M059J (cell line): ENCODE measurements at places on chromosomes 1 and 21. TPM values are rescaled to one million over a fixed set of nuclear protein-coding genes. Genes with fewer than 3 reads are reported as not detected.

BCL2L15 gene
- not detected in 2 replicates for total RNA-seq

GLUL gene
- total RNA-seq: 336 and 390 TPM in 2 replicates

DNA sequence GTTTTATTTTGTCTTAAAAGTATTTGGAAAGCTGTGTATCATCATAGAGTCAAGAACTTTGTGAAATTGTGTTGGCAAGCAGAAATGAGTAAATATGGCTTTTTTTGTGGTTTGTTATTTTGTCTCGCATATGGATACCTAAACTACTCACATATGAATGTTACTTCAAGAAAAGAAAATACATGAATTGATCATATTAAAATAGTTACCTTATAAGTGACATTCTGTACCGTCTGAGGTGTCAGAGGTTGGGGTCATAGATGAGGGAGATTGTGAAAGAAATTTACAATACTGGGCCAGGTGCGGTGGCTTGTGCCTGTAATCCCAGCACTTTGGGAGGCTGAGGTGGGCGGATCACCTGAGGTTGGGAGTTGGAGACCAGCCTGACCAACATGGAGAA, 31.3 kb upstream of the AXDND1 start:
- DNase-seq: no peak

DNA sequence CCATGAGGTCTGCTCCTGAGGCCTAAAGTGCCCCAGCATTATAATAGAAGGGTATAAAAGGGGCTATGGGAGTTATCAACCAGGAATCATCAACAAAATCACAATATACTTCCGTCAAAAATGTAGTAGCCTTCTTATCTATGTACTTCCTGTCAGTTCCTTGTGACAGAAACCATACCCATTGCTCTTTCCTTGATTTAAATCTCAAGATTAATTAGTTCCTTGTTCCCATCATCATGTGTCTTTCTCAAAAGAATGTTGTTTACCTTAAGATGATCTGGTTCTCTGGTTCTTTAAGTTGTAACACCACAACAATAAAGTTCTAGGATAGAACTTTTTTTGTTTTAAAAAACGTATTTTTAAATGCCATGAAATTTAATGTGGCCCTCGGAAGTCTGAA, 833.3 kb downstream of the LTN1 start:
- DNase-seq: no peak

GRCh38 chr1:17101261-17101660, 18.0 kb downstream of the PADI2 start:
- no peak for DNase-seq

DNA sequence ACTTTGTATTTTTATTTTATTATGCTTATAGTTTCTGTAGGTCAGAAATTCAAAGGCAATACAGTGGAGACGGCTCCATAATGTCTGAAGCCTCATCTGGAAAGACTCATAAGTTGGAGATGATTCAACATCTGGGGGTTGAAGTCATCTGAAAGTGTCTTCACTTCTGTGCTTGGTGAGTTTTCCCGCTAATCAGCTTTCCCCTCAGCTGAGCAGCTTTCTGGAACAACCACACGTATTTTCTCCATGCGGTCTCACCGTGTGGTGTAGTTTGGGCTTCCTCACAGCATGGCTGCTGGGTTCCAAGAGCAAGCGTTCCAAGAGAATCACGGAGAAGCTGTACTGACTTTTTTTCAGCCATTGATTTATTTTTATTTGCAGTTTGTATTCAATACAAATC, 7.6 kb upstream of the DDI2 start:
- DNase-seq: peak; percentile 15

GRCh38 chr1:15515022-15515663, 8.9 kb downstream of the CASP9 start:
- DNase-seq: peak; percentile 56
